Activated CD4-positive, alpha-beta T cell treated with anti-CD3 and anti-CD28 coated beads, Interleukin-2, amount 10 ng/mL, durations not matched to agents 7 days and 5 days (primary cell): ENCODE measurements at places on chromosomes 16 and 17. TPM values are rescaled to one million over a fixed set of nuclear protein-coding genes. Genes with fewer than 3 reads are reported as not detected.

NPIPB4 gene
- total RNA-seq: 148 TPM

DNA sequence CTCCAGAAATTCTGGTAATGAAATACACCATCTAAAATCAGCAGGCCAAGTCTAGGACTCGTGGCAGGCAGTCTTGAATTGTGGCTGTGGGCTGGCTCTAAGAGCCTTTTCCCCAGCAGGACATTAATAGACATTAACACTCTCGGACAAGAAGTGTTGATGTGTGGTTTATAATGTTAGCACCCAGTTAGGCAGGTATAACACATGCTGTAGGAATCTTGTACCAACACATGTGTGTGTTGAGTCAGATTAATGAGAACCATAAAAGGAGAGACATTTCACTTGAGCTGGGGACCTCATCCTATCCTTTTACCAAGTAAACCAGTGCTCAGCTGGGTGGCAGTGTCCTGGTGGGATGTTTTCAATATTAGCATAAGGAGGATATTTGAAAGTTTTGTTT lies 264.5 kb downstream of the FTO start:
- H3K4me1 ChIP-seq: no peaks in the 10 kb centered on the region
- no peaks in the 10 kb centered on the region for H3K27me3 ChIP-seq

APOH gene
- not detected for total RNA-seq

- H3K27ac ChIP-seq: no peak overlapping the region
- peaks cover 3% of the 10 kb centered on the region for H3K4me1 ChIP-seq
- H3K36me3 ChIP-seq: no peaks in the 10 kb centered on the region
- H3K4me3 ChIP-seq: no peak overlapping the region
- peaks cover 30% of the 10 kb centered on the region for H3K27me3 ChIP-seq
Observed at GRCh38 chr17:38663125-38663751, 11.5 kb downstream of the EPOP start.

DNA sequence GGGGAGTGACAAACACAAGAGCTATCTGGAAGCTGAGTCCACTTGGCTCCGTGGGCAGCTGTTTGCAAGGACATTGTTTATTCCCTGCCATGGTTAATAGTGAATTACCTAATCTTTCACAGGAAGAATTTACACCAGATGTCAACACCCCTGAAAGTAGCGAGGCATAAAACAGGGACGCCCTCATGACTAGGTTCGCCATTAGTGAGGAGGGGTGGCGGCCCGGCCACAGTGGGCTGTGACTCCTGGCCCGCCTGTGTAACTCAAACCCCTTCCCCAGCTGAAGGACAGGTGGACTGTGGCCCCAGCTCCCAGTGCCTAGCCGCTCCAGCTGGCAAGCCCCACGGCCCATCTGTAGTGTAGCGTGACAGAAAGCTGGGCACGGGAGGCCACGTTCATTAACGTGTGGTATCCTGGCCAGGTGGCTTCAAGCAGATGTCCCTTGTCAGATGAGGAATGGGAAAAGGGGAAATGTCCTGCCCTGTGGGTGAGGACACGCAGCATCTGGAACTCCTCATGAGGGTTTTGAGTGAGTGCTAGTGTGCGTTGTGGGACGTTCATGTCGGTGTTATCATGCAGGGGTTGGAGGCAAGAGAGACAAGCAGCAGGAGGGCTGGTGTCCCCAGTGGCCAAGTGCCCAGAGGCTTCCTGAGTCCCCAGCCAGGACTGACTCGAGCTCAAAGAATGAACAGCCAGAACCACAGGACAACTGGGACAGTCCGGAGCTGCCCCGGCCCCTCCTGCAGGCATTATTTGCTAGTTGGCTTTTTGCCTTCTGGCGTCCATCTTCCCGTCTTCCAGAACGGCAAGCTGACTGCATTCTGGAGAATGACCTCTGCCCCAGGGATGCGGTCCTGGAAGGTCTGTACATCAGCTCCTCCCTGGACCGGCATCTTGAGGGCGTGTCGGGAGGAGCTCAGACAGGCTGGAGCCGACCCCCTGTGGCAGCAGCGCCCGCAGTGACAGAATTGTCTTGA lies 19.2 kb downstream of the KDM8 start:
- no peaks in the 10 kb centered on the region for H3K27me3 ChIP-seq
- H3K36me3 ChIP-seq: peaks cover 34% of the 10 kb centered on the region
- H3K4me3 ChIP-seq: no peak overlapping the region
- peak overlapping the region; percentile 5 for H3K27ac ChIP-seq
- no peak for DNase-seq

SEPTIN1 gene
- 413 TPM for total RNA-seq

CDK5R1 gene
- total RNA-seq: 4.1 TPM
